ENCODE measurements at places on chromosomes 7 and 10.

- DNase-seq: no peak
Observed at GRCh38 chr7:13742126-13742525, 247.3 kb downstream of the ETV1 start.

GRCh38 chr7:48144291-48144768, 26.9 kb upstream of the ABCA13 start:
- no peak for DNase-seq

- DNase-seq: no peak
Observed at GRCh38 chr10:62710182-62710581, 94.3 kb upstream of the ADO start.

DNA sequence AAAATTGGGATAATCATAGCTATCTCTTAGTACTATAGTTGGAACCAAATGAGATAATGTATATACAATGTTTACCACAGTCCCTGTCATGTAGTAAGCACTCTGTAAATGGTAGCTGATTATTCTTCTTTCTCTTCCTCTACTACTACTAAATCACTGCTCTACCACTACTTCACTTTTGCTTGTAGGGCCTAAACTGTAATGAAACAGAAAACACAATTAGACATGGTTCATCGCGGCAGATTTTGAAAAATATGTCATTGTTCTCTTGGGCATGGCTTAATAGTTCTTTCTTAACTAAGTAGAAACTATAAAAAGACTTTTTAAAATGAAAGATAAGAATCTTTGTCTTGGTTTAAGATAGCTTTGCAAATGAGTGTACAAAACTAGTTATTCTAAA, 34.9 kb downstream of the R3HCC1L start:
- DNase-seq: no peak

GRCh38 chr7:130875265-130875741, 141.3 kb upstream of the KLF14 start:
- DNase-seq: peak; percentile 73

DNA sequence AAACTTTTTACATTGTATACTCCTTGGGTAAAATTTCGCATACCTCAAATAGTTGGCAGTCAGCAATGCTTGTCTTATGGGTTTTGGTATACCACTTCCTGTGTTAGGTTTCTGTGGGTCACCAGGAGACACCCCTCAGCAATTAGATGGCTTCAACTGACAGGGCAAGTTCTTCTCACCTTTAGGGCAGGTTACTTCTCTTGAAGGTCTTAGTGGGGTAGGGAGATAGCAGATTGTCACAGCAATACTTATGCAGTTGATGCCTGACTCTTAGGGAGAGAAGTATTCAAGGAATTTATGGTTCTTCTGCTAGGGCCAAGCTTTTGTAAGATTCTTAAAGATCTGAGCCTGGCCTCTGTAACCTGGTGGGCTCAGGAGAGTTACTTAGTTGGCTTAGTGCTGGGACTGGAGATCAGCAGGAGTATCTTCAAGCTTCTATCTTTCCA, 42.9 kb downstream of the MKLN1 start:
- DNase-seq: peak; percentile 31

- no peak for DNase-seq
Observed at GRCh38 chr7:37430640-37431039, 18.0 kb downstream of the ELMO1 start.

DNA sequence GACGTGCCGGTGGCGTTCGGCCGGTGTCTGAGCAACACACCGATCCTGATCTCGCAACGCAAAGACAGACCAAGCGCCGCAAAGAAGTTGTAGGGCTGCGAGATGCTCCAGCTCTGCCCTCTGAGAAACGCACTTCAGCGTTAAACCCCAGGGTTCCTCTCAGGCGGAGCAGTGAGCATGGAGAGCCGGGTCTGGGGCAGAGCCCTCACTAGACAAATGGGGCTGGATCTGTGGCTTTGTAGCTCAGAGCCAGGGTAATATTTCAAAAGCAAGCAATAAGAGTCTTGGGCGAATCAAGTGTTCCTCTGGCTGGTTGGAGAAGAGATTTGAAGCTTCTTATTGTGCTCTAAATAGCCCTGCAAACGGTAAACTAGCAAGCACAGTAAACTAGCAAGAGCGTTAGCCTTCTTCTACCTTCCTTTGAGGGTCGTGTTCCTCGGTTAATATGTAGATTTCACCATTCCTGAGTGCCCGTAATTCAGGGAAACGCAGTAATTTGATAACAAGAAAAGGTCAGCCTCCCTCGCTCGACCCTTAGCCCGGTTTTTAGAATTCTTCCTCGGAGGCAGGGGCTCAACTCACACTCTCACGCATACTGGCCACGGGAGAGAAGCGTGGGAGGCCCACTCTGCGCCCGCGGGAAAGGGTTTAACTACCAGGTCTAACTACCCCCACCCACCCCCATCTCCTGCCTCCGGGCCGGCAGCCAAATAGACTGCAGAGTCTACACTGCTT, 6.7 kb downstream of the SKAP2 start:
- no peak for DNase-seq

- DNase-seq: peak; percentile 56
Observed at GRCh38 chr7:30238721-30239441, 45.5 kb upstream of the ZNRF2 start.

GRCh38 chr10:60206735-60207134, 182.9 kb downstream of the ANK3 start:
- no peak for DNase-seq

DNA sequence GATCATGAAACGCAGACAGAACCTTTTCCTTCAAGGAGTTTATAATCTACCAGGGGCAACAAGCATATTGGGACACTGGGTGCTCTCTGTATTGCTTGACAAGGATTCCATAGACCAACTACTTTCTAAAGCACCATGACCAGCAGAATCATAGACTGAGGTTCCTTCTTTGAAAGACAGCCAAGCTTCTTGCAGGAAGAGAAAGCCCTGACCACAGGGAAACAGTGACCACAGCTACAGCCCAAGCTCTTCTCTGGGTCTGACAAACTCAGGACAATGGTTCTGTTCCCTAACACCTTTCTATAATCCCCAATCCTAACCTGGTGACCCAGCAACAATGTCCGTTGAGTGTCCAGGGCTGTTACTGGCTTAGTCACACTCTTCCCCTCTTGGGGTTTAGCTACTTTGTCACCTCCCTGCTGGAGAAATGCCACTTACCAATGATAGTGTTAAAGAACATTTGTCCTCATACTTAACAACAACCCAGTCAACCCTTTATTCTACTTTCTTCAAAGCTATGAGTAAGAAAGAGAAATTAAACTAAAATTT, 155.7 kb downstream of the JAZF1 start:
- DNase-seq: no peak

GRCh38 chr7:48158404-48158803, 12.9 kb upstream of the ABCA13 start:
- no peak for DNase-seq

DNA sequence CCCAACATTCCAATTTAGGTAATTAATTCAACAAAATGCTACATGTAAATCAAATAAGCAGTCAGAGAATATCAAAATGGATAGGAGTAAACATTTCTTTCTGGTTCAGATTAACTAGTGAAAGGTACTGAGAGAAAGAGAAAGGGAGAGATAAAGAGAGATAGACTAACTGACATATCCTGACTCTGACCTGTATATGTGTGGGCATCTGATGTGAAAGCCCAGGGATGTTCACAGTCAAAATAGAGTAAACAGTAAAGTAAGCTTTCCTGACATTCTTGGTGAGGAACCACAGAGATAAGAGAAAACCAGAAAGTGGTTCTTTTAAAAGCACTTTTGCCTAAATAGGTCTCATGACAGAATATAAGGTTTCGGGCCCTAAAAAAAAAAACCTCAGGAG, 37.5 kb upstream of the ANK3 start:
- DNase-seq: no peak

DNA sequence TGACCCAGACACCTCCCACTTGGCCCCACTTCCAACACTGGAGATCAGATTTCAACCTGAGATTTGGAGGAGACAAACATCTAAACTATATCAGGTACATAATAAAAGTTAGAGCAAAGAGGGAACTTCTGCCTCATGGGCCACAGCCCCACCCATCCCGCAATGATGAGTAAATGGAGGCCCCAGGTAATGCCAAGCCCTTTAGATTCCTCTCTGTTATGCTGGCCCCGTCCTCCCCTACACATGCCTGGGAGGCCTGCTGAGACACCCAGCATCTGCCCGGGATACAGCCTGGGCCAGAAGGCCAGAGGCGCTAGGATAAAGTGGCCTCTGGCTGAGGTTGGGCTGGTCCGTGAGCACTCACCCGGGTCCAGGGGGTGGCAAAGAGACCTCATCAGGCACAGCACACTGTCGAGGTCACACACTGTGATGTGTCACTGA, 185.5 kb upstream of the SH2B2 start:
- no peak for DNase-seq

- no peak for DNase-seq
Observed at GRCh38 chr7:84177758-84178412, 16.7 kb downstream of the SEMA3A start.

- DNase-seq: no peak
Observed at GRCh38 chr10:101772895-101773761, 2.8 kb downstream of the FGF8 start.

DNA sequence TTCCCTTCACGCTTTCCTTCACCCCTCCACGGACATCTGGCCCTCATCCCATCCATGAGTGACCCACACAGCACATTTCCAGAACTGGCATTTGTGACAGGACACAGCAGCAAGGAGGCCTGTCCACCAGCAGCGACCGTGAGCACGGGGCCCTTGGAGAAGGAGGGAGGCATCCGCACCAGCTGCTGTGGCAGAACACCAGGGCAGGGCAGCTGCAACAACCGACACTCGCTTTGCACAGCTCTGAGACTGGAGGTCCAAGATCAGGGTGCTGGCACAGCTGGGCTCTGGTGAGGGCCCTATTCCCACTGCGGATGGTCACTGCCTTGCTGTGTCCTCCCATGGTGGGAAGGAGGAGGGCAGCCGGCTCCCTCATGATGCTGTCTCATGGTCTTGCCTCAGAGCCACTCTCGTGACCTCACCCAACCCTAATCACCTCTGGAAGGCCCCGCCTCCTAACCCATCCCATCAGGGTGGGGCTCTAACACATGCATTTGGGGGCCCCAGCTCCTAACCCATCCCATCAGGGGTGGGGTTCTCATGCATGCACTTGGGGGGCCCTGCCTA, 36.7 kb downstream of the PTPRN2 start:
- DNase-seq: no peak

- DNase-seq: no peak
Observed at GRCh38 chr7:141478845-141479244, 72.4 kb upstream of the AGK start.

DNA sequence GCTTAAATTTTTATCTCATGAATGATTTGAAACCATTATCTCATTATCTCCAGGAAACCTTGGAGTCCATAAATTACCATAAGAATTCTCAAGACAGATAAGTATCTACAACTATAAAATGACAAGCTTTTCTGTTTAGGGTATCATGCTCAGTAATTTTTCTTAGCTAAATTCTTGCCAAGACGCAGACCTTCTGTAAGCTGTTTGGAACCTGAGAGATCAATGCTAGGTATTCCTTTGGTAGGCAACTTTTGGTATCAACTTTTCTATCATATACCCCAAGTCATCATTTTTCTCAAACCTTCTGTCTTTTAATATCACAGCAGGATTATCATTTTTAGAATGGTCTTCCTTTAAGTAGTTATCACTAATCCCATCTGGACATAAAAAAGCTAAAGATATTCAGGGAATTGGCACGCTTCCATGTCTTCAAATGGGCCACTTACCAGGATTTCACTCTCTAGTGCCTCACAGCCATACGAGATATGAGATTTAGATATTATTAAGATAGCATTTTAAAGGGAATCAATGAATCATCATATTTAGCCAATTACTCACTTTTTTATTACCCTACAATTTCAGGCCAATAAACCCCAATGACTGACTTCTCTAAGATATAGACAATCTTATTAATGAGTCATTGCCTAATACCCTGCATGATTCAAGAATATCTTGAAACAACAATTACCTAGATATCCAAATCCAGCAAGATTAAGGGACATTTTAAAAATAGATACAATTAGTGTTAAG, 544.1 kb downstream of the HTR7 start:
- no peak for DNase-seq

DNA sequence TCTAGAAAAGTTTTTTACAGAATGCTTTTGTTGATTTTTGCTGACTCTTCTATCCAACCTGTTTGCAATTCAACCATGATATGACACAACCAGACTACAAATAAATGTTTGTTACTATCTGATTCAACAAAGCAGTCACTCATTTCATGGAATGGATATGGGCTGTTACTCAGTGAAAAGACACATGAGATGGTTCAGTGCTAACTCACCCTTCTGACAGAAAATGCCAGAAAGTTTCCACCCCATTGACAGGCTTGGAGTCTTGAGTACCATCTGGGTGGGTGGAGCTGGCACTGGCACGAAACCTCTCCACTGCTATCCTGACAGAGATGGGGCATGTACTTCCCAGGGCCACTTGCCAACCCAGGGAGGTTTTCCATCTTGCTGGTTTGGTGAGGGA, 39.5 kb downstream of the RBM28 start:
- no peak for DNase-seq

Data from activated T-cell treated with anti-CD3 and anti-CD28 coated beads, Interleukin-2, amount 50 U/mL, for 48 hours (primary cell).